NCI-H1417 treated with DMSO at 0.1 percent for 48 hours (cell line): ENCODE measurements at places on chromosomes 3 and 15.

DNA sequence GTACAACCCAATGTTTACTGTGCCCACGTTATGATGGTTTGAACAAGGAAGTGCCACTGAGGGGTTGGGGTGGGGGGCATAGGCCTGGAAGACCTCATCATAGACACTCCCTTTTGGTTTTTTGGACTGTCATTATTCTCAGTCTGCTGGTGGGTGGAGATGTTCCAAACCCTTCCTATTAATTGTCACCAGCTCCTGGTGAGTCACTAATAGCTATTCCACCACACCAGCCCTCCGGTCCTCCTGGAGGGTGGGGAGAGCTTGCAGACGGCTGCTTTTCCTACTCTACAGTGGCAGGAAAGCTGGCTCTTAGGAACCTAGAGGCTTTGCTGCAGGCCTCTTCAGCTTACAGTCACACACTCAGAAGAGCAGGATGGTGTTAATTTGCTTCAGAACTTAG, 9.0 kb upstream of the COPG1 start:
- no peak for DNase-seq

- DNase-seq: no peak
Observed at GRCh38 chr3:111944372-111944771, 34.5 kb upstream of the ABHD10 start.

DNA sequence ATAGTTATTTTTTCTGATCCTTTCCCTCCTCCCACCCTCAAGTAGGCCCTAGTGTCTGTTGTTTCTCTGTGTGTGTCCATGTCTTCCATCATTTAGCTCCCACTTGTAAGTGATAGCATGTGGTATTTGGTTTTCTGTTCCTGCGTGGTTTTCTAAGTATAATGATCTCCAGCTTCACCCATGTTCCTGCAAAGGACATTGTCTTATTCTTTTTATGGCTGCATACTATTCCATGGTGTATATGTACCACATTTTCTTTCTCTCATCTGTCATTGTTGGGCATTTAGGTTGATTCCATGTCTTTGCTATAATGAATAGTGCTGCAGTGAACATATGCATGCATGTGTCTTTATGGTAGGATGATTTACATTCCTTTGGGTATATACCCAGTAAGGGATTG, 145.7 kb upstream of the NR2E3 start:
- DNase-seq: no peak

GRCh38 chr15:77455696-77456321, 35.1 kb downstream of the HMG20A start:
- DNase-seq: no peak

DNA sequence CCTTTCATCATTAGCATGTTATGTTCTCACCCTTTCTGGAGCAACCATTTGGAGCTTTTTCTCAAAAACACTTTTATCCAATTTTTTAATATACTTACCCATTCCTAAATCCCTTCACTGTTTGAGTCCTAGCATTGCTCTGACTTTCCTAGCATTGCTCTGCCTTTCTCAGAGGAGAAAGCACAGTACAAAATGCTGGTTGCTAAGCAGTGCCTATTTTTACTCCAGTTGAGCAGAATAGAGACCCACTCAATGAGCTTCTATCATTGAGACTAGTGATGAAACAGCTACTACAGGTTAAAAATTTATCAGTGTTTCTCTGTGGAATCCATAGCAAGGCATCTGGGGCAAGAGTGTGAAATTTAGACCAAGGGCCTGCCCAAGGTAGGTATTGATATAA, 21.8 kb upstream of the IL1RAP start:
- DNase-seq: no peak

DNA sequence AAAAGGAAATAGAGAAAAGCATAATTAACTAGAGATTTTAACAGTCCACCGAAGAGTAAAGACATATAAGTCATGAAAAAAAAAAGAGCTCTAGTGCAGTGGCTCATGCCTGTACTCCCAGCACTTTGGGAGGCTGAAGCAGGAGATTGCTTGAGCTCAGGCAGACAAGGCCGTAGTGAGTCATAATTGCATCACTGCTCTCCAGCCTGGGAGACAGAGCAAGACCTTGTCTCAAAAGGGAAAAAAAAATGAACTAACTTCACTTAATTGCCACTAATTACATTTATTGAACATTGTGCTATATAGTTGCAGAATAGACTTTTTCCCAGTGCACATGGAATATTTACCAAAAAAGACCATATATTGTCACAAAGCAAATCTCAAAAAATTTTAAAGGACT, 221.8 kb downstream of the CBLB start:
- no peak for DNase-seq

GRCh38 chr15:69161079-69161877, 843 bp downstream of the GLCE start:
- DNase-seq: no peak

DNA sequence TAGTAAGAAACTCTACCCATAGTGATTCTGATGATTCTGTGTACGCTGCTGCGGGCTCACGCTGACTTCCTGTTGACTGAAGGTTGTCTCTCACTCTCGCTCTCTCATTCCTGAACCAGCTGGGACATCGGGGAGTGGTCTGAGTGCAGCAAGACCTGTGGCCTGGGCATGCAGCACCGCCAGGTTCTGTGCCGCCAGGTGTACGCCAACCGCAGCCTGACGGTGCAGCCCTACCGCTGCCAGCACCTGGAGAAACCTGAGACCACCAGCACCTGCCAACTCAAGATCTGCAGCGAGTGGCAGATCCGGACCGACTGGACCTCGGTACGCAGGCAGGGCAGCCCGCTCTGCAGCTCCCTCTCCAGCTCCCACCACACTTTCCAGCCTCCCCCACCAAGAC, 63.6 kb upstream of the NR2E3 start:
- DNase-seq: no peak

- no peak for DNase-seq
Observed at GRCh38 chr3:17894434-17895060, 152.1 kb upstream of the TBC1D5 start.

DNA sequence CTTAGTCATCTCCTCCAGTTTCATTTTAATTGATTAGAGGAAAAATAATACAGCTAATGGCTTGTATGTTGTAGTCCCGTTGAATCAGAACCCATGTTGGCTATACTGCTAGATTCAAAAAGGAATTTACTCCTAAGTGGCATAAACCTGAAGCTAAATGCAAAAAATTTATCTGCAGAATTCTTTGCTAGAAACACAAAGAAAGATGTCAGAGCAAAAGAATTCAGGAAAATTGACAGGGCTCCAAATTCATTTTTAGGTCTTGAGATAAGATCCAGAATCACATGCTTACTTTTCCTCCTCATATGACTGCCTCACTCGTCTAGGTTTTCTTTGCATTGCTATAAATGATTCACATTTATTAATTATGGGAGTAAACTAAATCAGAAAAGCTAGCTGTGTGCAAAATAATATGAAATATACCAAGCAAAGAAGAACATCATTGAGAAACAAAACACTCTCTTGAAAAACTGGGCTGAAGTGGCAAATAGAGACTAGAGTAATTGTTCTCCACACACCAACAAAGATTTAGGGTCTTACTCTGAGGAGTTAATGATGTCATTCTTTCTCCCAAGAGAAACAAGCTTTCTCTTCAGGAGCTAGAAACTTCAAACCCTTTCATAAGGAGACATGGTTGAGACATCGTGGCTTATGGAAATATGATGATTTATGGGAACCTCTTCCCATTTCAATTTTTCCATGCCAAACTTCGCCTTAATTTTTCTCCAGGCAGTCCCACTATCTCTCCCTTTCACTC, 94.8 kb upstream of the FEZF2 start:
- no peak for DNase-seq

DNA sequence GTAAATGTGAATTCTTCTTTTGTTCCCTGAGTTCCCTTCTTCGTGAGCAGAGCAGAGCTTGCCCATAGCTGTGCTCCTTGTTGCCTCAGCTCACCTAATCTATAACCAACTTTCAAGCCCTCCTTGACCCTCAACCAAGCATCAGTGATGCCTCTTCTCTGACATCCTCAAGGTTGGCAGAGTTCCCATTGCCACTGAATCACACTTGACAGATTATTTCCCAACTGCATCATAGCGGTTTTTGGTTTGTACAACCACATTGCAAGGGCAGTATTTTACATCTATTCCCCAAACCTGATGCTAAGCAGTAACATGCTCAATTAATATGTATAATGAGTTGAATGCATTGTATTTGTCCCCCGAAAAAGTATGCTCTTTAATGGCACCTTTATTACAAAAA, 133.0 kb upstream of the SNTN start:
- no peak for DNase-seq

- no peak for DNase-seq
Observed at GRCh38 chr3:112619295-112619694, 21.6 kb downstream of the CCDC80 start.

GRCh38 chr3:42751609-42752008, 21.4 kb downstream of the CCDC13 start:
- no peak for DNase-seq
